ENCODE measurements at places on chromosomes 16 and 17.

DNA sequence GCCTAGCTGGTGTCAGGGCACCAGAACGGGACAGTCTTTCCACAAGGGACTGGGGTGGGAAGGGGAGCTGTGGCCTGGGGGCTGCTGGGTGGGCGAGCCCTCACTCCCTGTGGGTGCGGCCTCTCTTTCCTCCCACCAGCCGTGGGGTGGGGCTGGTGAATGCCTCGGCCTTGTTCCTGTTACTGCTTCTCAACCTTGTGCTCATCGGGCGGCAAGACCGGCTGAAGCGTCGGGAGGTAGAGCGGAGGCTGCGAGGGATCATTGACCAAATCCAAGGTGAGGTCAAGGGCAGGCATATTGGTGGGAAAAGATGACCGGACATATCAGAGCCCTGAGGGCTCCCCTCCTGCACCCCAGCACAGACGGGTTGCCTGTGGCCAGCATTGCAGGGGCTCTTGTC, 29.2 kb downstream of the CASKIN2 start:
- DNase-seq, result no peak

DNA sequence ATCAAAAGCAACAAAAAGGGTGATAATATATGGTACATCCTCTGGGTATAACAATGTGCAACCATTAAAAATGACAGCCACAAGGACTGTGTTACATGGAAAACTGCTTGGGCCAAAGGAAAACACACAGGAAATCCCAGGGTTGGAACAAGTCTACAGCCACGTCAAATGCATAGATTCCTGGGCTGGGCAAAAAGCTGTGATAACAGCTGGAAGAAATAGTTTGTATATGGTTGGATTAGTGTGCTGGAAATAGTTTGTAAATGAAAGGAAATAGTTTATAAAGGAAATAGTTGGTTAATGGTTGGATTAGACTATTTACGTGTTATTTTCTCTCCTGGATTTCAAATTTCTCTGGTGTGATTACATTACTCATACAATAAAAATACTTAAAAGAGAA, 2.6 kb downstream of the HSD17B2 start:
- DNase-seq, result no peak

DNA sequence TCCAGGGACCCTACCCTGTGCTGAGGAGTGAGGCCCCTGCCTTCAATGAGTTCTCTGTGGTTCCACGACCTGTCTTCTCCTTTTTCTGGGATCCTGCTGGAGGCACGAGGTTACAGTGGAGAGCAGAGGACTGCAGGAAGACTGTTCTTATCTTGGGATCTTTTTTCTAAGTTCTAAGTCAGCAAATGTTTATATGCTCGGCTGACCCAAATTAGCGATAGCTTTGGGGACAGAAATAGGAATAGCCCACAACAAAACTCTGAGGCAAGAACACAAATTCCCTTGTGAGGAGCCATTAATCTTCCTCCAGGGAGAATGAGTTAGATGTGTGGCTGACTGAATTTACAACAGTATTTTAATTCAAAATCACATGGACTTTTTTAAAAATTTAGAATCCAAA, 46.7 kb downstream of the MYOCD start:
- DNase-seq, result no peak

DNA sequence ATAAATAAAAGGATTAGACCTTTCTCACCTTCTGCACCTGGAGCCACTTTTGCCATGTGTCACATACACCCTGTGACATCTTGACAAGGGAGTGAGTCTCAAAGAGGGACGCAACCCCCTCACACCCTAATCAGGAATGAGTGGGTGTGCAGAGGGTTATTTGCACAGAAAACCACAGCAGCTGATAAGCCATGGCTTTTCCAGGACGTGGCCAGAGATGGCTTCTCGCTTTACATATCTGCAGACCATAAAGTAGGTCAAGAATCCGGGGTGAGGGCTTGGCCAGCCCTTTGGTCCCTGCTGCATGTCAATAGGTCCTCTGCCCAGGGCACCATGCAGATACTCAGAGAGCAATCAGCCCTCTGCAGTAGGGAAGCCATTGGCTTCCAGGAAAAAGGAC, 2.4 kb upstream of the CD300LF start:
- DNase-seq, result no peak

DNA sequence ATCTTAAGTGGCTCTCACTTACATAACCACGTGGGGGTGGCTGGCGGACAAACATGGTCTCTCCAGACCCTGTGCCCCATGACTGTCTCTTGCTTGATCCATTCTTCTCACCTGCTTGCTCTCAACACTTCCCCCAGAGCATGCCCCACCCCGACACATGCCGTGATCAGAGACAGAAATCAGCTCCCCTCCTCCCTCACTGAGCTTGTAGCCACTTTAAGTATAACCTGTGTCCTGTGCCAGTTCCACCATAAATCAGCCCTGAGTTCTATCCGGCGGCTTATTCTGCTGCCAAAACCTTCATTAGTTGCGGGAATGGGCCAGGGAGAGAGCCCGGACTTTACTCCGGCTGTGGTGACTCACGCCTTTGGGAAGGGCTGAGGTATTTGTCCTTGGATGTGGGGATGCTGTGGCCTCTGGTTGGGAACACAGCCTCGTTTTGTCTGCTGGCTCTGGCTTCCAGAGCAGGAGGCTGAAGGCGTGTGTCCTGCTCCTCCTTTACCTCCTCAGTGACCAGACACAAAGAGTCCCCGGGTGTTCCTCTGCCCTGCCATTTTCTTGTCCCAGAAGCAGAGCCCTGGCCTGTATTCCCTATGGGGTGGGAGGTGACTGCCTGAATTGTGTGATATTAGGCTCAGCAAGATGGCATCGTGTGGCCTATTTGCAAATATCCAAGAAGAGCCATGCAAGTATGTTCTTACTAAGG, 21.1 kb downstream of the ANKRD40 start:
- no peak for DNase-seq

- DNase-seq, result no peak
Measured at GRCh38 chr17:57629470-57629869, 115.6 kb downstream of the CCDC182 start.

DNA sequence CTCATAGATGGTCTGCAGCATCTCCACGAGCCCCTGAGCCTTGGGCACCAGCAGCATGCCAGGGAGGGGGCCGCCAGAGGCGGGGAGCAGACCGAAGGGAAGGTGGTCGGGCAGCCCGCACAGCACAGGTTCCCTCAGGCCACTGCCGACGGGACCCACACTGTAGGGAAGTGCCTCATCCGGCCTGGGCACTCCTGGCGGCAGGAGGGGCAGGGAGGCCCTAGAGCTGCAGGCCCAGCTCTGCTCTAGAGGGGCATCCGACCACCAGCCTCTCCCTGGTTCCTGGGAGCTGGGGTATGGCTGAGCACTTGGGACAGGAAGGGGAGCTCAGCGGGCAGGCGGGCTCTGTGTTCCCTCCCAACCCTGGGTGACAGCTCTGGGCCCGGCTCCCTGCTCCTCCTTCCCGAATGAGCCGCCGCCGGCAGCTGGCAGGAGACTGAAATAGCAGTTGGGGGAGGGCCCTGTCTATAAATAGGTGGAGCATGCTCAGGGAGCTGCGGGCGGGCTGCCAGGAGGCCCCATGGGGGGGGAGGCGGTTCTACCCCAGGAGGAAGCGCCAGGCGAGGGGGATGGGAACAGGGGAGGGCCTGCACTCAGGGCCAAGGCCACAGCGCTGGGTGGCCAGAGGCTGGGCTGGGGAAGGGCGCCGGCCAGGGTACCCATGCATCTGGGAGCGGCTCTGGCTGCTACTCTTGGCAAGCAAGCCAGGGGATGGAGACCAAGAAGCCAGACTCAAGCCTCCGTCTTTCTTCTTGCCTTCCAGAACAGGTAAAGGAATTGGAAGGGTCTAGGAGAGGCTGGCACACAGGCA, 12.4 kb downstream of the HDAC5 start:
- DNase-seq, result peak; percentile 89

- DNase-seq, result no peak
Measured at GRCh38 chr16:2154533-2155090, 970 bp upstream of the TRAF7 start.

DNA sequence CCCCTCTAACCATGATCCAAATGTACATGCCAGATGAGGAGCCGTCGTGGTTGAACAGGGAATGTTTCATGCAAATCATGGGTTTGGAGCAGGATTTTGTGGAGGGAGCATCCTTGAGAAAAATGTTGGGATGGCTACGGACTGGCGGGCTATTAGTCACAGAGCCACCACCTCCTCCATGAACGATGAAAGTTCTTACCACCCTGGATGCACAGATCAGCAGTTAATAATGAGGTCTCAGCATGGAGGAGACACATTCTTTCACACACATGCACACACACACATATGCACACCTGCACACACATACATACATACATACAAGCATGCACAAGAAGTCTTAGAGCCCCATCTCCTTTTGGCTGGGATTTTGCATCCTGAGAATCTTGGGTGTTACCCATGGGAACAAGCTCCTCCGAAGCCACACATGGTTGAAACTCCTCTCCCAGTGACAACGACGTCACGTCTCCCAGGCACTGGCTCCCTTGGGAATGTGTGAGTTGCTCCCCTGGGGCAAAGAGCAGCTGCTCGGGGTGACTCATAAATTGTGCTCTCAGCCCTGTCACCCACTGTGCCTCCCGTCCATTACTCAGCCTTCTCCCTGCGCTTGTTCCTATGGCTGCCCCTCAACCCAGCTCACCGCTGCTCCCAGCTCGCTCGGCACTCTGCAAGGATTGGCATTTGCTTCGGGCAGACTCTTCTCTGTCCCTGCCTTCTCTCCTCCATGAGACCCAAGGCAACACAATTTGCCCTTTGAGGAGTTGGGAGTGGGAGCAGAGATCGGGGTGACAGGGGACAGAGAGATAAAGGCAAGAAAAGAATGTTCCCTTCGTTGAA, 344.6 kb downstream of the SOX9 start:
- no peak for DNase-seq

GRCh38 chr17:5439446-5439764, 450 bp upstream of the C1QBP start:
- no peak for DNase-seq

GRCh38 chr16:51434567-51435198, 283.6 kb upstream of the SALL1 start:
- DNase-seq, result no peak
